ENCODE measurements at places on chromosomes 12 and 14. TPM values are rescaled to one million over a fixed set of nuclear protein-coding genes. Genes with fewer than 3 reads are reported as not detected.

DNA sequence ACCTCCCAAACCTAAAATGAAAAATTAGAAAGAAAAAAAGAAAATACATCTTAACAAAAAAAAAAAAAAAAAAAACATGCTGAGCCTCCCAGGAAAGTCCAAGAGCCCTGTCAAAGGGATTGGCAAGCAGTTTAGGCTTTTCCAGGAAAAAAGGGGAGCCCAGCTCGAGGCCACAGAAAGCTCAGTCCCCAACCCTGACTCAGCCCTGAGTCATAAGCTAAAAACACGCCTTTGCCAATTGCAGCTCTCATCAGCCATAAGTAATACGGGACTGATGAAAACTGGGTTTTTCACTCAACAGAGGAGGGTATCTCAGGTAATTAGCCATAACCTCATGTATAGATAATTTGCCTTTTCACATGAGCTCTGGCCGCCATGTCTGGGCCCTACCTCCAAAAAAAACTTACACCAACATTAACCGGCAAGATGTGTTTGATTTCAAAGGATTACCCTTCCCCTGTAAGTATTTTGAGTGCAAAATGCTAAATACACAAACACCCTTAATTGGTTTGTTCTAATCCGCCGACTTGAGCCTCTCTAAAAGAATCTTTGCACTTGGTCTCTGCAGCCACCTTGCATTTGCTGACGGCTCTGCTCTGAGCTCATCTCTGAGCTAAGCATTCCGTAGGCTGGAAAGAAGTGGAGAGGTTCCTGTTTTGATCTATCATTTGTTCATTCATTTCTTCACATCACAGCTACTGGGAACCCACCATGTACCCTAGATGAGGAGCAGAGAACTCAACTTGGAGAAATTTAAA is 319.2 kb downstream of the BCL11B start:
- no peak for DNase-seq

DNA sequence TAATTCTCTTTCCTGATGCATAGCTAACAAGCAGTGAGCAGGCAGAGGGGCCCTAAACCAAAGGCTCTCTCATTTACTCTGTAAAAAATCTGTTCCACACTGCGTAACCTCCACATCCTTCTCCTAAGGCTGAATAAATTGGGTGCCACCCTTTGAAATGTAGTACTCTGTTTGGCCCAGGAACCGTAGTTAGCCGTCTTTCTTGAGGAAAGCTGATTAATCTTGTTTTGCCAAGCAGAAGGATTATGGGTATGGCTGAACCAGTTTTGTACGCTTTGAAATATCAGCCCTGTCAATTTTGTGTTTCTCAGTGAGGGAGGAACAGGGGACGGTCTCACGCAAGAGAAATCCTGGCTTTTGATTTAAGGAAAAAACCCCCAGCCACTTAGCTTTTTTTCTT is 19.7 kb downstream of the EML1 start:
- no peak for DNase-seq

DNA sequence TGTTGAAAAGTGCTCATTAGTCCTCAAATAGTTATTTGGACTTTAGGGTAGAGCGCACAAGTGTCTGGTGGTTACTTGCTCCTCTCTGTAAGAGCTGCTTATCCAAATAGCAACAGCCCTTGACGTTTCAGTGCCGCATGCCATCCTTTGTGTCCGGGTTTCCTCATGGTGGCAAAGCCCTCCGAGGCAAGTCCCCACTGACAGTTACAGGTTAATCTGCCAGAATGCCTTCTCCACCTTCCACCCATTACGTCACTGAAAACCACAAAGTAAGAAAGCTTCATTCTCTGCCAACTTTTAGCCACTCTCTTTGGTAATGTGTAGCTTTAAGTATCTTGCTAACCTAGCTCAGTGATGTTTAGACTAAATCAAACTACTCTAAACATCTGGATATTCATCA is 78.6 kb downstream of the POLR3B start:
- no peak for DNase-seq

DNA sequence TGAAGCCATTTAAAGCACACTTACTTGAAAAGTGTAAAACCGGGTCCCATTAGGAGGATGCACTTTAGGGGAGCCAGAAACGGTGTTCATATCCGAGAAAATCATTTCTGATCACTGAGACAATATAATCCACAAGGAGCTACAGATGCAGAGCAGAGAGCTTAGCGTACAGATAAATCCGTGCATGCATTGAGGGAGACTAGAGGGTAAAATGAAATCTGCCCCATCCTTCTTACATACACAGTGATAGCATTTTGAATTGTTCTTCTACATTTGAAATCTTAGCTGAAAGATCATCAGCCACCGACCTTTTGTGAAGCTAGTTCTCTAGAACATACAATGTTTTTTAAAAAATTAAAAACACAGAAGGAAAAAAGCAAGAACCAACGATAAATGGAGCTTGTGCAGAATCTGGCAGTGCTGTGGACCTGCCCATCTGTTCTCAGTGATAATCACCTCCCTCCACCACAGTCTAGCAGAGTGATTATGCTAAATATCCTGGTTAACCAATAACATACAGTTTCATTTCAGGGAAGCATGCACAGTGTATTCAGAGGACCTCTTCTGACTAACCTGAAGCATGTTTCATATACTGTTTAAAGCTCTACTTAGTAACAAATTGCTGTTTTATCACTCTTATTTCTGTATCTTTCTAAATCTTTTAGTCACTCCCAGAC is 161.1 kb downstream of the PPFIA2 start:
- DNase-seq, result no peak

DNA sequence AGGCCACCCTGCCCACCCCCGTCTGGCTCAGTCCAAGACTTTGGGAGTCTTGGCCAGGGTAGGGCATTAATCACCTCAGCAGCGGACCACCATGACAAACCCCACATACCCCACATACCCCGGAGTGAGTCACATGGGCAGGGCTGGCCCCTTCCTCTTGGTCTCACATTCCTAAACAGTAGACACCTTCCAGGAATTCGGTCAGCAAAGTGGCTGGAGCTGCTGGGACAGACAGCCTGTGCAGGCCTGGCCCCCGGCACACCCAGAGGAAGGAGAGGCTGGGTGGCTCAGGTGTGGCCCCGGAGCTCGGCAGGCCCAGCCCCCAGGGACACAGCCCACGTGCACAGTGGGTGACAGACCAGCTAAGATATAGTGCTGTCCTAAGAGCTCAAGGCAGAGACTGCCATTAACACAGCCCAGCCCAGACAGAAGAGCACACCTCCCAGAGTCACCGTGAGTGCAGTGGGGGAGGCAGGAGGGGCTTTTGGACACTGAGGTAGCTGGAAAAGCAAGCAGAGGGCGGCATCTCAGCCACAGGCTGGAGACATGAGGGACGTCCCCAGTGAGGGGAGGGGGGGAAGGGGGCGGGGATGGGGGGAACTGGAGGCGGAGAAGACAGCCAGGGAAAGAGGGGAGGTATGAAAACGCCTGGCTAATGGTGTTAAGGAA is 24.0 kb downstream of the CCDC85C start:
- DNase-seq, result no peak

- no peak for DNase-seq
Measured at GRCh38 chr12:104242546-104243206, 27.1 kb downstream of the TXNRD1 start.

DNA sequence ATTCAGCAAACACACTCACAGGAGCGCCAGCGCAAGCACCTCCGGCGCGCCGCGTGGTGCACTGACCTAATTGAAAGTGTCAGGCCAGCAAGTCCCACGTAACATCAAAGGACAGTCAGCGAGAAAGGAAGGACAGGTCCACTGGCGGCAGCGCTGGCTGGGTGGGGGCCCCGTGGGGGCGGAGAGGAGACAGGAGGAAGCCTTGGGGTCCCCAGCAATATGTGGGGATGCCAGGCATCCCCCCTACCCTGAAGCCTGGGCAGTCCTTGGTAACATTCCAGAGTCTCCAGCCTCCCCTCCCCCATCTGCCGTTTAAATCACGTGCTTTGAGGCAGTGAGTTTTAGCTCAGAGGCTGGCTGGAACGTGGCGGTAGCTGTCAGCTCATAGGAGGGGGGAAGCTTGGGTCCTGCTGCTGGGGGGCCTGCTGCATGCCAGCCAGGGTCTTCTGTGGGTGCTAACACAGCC is 159.2 kb downstream of the CALM1 start:
- DNase-seq, result no peak

DNA sequence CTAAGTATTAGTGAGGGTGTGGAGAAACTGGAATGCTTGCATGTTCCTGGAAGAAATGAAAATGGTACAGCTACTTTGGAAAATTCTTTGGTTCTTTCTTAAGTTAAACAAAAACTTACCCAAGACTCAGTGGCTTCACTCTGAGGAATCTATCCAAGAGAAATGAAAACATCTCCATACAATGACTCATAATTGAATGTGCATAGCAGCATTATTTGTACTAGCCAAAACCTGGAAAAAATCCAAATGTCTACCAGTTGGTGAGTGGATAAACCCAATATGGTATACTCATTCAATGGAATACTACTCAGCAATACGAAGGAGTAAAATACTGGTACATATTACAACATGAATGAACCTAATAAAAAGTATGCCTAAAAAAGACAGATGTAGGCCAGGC is 18.0 kb upstream of the CRACR2A start:
- DNase-seq, result no peak

DNA sequence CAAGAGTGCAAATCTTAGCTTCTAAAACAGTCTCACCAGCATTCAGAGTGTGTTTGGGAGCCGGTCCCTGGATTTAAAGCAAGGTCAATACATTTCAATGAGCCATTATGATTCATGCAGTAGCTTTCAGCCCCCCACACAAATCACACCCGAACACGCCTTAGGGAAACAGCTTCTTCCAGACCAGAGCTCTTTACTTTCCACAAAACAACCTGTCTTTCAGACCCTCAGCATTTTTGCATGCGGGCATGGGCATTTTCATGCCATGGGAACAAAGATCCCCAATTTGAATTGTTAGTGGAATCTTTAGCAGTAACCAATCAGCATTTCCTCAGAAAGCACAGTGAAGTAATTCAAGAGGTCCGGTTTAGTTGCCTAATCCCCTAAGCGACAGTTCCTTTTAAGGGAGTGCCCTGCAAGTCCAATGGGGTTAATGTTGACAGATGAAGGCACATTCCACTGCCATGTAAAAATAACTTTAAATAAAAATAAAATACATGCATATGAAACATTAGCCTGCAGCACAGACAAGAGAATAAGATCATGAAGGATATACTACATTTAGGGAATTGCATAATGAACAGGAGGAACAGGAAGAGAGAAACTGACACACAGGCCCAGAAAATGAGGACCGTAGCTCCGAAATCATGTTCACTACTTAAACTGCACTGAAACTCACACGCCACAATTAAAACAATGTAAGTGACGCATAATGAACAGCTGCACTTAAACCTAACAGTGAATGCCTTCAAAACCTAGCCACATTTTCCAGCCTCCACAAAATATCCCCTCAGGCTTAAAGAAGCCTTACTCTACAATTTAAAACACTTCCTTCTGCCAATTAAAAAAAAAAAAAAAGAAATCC is 4.0 kb downstream of the VPS37B start:
- peak; percentile 58 for DNase-seq

GRCh38 chr14:47660158-47660557 is 15.2 kb downstream of the MDGA2 start:
- no peak for DNase-seq

DNA sequence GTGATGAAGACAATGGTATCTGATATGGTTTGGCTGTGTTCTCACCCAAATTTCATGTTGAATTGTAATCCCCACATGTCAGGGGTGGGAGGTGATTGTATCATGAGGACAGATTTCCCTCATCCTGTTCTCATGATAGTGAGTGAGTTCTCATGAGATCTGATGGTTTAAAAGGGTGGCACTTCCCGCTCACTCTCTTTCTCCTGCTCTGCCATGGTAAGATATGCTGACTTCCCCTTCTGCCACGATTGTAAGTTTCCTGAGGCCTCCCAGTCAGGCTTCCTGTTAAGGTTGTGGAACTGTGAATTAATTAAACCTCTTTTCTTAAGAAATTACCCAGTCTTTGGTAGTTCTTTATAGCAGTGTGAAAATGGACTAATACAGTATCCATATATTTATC is 25.6 kb upstream of the PTHLH start:
- no peak for DNase-seq

DNA sequence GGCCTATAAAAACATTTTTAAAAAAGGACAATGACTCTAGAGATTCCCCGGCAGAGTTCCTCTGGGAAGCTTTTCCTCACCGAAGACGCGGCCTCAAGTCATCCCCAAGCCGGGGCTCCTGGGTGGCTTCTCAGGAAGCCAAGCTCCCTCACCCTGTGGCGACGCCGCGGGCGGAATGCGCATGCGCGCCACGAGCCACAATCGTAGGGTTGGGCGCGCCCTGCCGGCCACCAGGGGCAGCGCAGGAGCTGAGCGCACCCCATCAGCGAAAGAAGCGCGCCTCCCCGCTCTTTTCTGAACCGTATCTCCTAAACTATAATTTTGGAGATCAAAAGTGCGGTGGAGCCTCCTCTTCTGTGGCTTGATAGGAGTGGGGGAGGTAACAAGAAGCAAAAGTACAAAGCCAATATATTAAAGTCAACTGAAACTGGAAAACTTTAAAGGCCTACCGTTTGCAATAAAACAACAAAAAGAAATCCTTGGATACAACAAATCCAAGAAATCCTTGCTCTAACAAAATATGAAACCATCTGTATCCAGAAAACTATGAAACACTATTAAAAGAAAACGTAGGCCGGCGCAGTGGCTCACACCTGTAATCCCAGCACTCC is 17.4 kb upstream of the CHFR start:
- no peak for DNase-seq

GRCh38 chr14:99431986-99432385 is 48.7 kb downstream of the SETD3 start:
- no peak for DNase-seq

DNA sequence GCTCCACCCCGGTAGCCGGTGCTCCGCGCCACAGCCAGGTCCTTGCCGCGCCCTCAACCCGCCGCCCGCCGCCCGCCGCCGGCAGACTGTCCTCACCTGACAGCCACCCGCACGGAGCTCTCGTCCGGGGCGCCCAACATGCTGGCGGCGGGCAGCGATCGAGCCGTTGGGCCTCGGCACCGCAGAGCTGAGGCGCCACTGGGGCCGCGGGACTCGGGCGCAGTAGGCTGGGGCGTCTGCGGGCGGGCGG is 164 bp downstream of the KIF21A start:
- no peak for DNase-seq

DNA sequence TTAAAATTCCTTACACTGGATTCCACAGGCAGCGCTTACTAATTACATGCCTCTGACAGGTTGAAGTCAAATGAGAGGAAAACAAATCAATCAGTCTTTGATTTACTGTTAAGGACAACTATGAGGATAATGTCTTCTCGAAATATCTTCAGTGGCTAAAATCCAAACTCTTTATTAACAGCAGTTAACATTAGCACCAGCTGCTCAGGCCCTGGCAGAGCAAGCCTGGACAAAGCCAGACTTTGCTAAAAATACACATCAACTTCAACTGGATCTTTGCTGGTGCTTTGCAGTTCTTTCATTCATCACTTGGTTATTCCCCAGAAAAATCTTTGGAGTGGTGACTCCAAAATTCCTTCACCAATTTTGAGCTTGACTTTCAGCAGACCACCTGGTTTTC is 98.7 kb downstream of the HECTD4 start:
- no peak for DNase-seq

The KLHDC1 gene
- total RNA-seq, result 21.6 TPM

The SCARB1 gene
- total RNA-seq, result 7.8 TPM

The MCRS1 gene
- 23.0 TPM for total RNA-seq

The STXBP6 gene
- total RNA-seq, result 42.9 TPM

The PLCZ1 gene
- total RNA-seq, result not detected
